ENCODE measurements at places on chromosomes 1 and 21.
A peak's percentile ranks its signal among the peaks of the same experiment; 100 is the strongest.

DNA sequence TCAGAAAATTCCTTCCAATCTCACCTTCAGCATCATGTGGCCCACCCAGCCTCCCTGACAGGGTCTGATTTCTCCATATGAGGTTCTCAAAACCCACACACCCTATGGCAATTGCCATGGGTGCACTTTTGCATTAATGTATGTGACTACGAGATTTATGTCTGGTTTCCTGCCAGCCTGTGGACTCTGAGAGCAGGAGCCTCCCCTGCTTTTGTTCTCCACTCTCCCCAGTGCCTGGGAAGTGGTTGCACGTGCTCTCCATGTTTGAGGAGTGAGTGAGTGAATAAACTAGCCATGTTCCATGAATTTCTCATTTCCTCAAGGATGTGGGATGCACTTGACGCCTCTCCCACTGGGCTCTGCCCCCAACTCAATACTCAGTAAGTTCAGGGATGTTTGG, 91.2 kb downstream of the ACTL8 start:
- DNase-seq, result no peak

- no peak for DNase-seq
Observed at GRCh38 chr1:21663248-21663950, 5.8 kb downstream of the RAP1GAP start.

DNA sequence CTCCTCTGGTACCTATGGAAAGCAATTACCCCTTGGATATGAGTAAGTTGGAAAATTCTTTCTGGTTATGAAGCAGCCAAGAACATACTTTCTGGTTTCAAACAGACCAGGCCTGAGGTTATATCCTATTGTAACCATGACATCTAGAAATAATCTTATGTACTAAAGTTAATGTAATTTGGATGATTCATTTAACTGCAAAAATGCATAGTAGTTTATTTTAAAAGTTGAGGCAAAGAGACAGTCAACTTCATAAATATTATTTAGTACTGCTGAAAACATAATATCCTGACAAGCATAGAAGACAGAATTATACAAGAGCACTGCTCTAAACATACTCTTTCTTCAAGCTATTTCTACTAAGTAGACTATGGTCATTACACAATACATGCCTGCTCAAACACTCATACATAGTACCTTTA, 25.5 kb downstream of the ODF2L start:
- no peak for DNase-seq

DNA sequence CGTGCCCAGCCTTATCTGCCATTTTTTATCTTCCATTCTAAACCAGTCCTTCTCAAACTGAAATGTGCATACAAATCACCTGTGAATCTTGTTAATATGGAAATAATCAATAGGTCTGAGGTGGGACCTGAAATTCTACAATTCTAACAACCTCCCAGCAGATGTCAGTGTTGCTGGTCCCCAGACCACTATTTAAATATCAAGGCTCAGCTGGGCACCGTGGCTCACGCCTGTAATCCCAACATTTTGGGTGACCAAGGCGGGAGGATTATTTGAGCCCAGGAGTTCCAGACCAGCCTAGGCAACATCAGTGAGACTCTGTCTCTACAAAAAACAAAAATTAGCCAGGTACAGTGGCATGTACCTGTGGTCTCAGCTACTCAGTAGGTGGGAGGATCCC, 4.1 kb downstream of the UQCRHL start:
- DNase-seq, result peak; percentile 2

All from stimulated activated CD4-positive, alpha-beta T cell treated with anti-CD3 and anti-CD28 coated beads, Interleukin-2, amount 100 ng/mL, for 4 hours (primary cell).